ENCODE measurements at places on chromosomes 12 and 14.

DNA sequence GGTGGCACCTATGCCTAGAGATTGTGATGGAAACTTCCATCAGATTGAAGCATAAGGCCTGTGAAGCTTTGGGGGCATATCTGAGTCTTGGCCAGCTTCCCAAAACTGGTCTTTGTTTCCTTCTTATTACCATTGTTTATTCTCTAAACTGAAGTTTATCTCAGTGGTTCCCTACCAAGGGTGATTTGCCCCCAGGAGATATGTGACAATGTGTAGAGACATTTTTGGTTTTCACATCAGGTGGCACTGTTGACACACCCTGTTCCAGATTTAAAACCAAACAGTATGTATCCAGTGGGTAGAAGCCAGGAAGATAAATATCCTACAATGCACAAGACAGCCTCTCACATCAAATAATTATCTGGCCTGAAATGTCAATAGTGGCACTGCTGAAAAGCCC lies 22.1 kb downstream of the RASSF9 start:
- DNase-seq: no peak

DNA sequence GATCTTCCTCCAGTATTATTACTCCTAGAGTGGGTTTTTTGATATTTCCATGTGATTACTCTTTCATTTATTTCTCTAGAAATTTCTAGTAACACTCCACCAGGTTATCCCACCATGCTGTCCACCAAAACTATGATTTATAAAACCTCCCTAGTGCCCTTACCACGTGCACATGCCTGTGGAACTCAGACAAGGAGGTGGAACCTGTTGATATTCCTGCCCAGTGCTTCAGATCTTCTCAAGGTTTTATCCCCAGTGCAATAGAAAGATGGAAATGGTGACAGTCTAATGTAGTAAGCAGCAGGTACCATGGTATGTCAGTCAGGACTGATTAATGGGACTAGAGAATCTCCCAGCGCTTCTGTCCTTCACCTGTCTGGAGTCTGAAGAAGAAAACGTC lies 3.5 kb upstream of the ARF3 start:
- no peak for DNase-seq

GRCh38 chr14:69152181-69152901 lies 578 bp downstream of the DCAF5 start:
- peak; percentile 24 for DNase-seq

- no peak for DNase-seq
Observed at GRCh38 chr14:89750281-89750755, 204.2 kb downstream of the EFCAB11 start.

GRCh38 chr12:69527506-69528272 lies 57.5 kb downstream of the FRS2 start:
- peak; percentile 43 for DNase-seq

DNA sequence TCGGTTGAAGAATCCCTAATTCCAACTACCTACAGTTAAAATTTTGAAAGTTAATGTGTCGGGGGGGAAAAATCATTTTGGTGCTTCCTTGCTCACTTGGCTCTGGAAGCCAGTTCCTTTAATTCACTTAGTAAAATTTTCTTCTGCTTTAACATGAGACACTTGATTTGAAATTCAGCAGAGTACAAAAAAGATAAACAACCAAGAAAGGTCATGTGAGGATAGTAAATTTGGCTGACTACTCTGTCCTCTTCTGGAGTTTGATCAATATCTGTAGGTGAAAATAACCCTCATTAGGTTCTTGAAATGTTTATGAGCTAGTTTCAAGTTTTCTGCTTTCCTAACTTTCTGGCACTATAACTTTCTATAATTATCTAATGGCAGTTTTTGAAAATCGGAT lies 43.4 kb downstream of the KCNJ8 start:
- DNase-seq: no peak

GRCh38 chr12:3107071-3107583 lies 29.9 kb downstream of the TSPAN9 start:
- DNase-seq: peak; percentile 35

- DNase-seq: no peak
Observed at GRCh38 chr12:46649433-46649832, 176.4 kb downstream of the SLC38A4 start.

DNA sequence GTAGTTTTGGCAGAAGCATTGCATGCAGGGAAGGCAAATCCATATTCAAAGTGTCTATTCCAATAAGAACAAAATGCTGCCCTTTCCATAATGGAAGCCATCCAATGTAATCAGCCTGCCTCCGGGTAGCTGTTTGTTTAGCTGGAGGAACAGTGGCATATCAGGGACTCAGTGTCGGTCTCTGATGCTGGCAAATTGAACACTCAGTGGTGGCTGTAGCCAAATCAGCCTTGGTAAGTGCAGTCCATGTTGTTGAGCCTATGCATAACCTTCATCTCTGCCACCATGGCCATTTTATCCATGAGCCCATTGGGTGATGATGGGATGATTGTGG lies 147.8 kb upstream of the MAX start:
- no peak for DNase-seq

- no peak for DNase-seq
Observed at GRCh38 chr12:114003286-114003685, 37.2 kb upstream of the RBM19 start.
